ENCODE measurements at places on chromosomes 5 and 9.

DNA sequence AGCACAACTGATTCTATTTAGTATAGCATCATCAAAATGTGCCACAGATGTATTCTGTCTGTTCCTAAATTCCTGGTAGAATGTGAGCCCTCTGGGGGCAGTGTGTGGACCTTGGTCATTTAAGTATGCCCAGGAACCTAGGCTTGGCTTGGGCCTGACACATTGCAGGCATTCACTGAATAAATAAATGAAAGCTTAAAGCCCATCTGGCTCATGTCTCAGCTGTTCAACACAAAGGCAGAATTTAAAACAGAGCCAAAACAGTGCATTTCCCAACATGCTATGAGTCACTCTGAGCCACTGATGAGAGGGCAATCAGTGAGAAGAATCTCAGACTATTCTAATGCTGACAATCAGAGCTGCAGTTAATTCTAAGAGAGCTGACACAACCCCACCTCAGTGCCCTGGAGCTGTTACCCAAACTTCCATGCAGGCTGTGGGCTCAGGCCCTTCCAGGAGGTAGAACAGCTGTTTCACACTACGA is 8.1 kb downstream of the FAM193B start:
- DNase-seq = no peak

DNA sequence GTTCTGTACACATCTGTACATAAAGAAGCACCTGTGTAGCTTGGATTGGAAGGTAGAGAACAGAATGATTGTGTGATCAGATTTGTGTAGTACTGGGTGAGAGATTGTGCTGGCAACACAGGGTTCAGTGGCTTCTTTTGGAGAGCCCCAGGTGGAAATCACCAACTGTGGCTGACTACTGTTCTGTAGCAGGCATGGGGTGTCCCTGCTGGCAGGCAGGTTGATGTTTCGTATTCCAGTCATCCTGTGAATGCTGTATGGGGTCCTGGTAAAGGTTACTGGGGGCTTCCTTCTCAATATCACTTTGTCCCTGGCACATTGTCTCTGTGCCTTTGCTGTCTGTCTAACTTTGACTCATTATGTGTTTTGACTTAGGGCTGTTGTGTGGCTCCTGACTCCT is 5.3 kb downstream of the ASPN start:
- DNase-seq = no peak

DNA sequence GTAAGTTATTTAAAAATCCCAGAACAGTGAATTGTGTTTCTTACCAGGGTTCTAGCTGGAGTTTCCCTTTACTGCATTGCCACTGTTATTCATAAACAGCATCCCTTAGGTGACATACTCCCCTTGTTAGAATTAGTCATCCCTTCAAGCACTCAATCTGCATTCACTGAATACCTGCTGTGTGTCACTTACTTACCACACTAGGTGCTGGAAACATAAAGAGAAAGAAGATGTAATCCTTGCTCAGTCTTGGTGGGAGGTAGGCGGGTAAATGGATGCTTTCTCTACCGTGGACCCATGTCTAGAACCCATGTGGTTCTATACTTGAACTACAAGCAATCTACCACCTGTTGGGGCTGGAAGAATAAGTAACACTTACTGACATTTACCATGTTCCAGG is 371.6 kb downstream of the KDM4C start:
- DNase-seq = no peak

DNA sequence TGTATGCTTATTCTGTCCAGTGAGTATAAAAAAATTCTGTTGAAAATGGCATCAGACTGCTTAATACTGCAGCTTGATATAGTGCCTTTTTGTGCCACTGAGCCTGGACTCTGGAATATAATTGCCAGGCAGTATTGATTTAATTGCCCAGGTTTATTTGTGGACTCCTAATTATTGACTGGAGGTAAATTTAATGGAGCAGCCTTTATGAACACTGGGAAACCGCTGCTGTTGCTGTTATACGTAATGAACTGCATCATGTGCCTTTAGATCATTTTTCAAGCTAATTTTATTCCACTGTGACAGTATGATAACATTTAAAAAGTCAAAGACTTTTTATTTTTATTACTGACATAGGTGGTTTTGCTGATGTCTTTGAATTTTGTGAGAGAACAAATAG is 90.2 kb upstream of the SH3GL2 start:
- DNase-seq = no peak

- no peak for DNase-seq
These were observed 8.2 kb upstream of the GDNF start for GRCh38 chr5:37847978-37848425.

GRCh38 chr5:73454379-73455036 is 5.9 kb upstream of the FOXD1 start:
- DNase-seq = peak; percentile 43

DNA sequence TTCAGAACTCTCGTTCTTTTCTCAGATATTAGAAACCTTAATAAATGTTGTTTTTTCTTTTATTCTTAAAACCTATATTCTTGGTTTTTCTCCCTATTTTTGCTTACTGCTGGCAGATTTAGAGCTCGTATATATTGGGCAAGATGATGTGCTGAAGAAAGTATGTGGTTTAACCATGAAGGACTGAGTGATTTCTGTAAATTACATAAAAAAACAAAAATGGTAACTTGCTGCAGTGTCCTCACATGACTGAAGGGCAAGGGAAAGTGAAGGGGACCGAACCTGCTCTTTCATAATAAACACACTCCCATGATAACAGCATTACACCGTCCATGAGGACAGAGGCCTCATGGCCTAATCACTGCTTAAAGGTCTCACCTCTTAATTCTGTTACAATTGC is 393.8 kb upstream of the ZNF608 start:
- no peak for DNase-seq

DNA sequence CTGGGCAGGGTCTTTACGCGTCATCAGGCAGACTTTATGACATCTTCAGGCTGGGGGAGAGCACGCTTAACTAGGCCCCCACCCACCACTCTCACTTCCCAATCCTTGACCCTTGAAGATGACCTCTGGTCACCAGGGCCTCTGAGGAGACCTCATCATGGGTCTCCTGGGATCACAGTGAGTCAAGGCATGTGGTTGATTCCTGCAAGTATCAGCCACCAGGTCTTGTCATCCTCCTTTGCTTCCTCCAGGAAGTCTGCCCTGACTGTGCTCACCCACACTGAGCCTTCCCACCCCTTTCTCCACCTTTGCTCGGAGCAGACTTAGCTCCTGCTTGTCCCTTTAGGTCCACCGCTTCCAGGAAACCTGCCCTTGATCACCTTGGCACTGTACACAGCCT is 17.3 kb downstream of the ODF2 start:
- no peak for DNase-seq

DNA sequence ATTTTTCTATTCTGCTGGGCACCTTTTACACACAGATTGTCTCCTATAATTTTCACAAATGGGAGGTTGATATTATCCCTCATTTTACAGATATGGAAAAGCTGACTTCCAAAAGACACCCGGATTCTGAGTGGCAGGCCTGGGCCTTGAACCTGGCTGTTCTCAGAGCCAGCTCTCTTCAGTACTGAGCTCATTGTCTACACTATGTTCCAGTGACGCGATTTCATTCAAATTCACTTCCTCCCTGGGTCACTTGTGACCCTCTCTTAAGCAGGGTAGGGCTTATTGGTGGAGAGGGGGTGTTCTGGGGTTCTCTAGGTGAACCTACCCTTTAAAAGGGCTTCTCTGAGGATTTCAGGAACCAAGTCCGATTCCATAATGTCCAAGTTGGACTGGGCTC is 70.2 kb downstream of the ANKRD33B start:
- DNase-seq = peak; percentile 29

GRCh38 chr5:491119-491855 is 33.0 kb downstream of the SLC9A3 start:
- DNase-seq = no peak

DNA sequence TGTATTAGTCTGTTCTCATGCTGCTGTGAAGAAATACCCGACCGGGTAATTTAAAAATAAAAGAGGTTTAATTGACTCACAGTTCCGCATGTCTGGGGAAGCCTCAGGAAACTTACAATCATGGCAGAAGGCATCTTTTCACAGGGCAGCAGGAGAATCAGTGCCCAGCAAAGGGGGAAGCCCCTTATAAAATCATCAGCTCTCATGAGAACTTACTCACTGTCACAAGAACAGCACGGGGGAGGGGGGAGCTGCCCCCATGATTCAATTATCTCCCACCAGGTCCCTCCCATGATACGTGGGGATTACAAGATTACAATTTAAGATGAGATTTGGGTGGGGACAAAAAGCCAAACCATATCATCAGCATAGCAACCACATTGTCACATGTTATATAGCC is 102.5 kb downstream of the GPBP1 start:
- DNase-seq = no peak
